ENCODE measurements at places on chromosomes 7 and 10. TPM values are rescaled to one million over a fixed set of nuclear protein-coding genes. Genes with fewer than 3 reads are reported as not detected.
A peak's percentile ranks its signal among the peaks of the same experiment; 100 is the strongest.

DNA sequence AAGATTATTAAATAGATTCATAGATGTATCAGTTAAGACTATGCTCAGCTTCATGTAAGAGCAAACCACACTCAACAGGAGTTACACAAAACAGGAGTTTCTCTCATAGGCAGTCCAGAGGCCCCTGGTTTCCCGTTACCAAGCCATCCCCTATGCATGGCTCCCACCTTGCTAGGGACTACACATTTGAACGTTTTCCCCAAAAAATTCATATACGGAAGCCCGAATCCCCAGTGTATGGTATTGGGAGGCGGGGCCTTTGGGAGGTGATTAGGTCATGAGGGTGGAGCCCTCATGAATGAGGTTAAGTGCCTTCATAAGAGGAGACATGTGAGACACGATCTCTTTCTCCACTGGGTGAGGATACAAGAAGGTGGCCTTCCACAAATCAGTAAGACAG, 29.1 kb downstream of the RSU1 start:
- no peak overlapping the region for H3K27ac ChIP-seq
- H3K36me3 ChIP-seq = no peaks in the 10 kb centered on the region
- no peak for DNase-seq
- no peak overlapping the region for H3K4me3 ChIP-seq
- no peaks in the 10 kb centered on the region for H3K4me1 ChIP-seq
- no peaks in the 10 kb centered on the region for H3K27me3 ChIP-seq

DNA sequence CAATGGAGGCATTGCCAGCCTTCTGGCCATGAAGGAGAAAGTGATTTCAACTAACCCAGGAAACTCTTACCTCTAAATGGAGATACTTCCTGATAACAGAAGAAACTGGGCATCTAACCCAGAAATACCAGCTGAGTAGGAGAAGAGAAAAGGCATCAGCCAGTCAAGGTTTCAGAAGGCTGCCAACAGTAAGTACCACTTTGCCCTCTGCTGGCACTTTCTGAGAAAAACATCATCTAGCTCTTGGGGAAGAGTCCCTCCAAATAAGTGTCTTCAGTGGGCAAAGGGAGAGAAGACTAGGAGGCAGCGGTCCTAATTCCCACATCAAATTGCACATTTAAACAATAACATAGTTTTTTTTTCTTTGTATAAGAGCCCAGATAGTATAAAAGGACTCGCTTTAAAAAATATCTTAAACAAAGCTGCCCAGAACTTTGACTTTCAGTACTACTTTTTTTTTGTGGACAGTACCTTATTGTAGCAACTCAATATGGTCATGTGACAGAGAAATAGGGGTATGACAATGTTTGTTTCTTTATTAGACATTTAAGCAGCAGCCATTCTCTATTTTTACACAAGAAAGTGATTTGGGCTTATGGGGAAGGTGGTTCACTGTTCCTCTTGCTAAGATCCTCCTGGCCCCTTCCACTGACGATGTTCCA, 157.3 kb downstream of the CTTNBP2 start:
- no peak overlapping the region for H3K4me3 ChIP-seq
- H3K4me1 ChIP-seq = no peaks in the 10 kb centered on the region
- H3K27me3 ChIP-seq = no peaks in the 10 kb centered on the region
- H3K27ac ChIP-seq = peak overlapping the region; percentile 23
- H3K36me3 ChIP-seq = no peaks in the 10 kb centered on the region
- peak; percentile 78 for DNase-seq

DNA sequence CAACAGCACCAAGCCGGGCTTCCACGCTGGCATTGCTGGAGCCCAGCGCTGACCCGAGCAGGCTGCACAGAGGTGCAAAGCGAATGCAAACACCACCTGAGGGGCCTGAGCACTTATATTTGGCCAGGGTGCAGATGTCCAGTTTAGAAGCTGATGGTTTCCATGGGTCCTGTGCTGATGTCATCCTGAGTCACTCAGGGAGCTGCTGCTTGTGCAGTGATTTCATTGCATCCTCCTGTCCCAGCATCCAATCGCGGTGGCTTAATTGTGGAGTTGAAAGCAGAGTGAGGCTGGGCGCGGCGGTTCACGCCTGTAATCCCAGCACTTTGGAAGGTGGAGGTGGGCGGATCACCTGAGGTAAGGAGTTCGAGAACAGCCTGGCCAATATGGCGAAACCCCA, 410.2 kb upstream of the KLF6 start:
- H3K27me3 ChIP-seq = no peaks in the 10 kb centered on the region
- H3K36me3 ChIP-seq = no peaks in the 10 kb centered on the region
- H3K4me1 ChIP-seq = peaks cover 6% of the 10 kb centered on the region

DNA sequence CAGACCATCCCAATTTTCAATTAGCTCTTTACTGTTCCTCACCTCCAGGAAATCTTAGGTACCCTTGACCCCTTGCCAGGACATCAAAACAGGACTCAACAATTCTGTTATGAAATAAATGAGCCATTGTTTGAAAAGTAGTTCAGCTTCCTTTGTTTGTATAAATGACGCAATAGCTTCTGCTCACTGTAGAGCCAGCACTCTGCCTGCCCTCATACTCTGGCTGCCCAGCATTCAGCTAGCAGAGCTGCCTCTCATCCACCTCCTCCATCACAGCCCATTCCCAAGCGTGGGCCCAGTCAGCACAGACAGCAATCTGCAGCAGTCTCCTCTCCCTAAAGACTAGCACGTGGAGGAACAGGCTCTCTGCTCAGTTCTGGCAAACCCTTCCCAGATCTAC, 478.6 kb downstream of the GRID1 start:
- H3K4me3 ChIP-seq = no peak overlapping the region
- no peaks in the 10 kb centered on the region for H3K4me1 ChIP-seq
- no peak for DNase-seq
- H3K27ac ChIP-seq = no peak overlapping the region

DNA sequence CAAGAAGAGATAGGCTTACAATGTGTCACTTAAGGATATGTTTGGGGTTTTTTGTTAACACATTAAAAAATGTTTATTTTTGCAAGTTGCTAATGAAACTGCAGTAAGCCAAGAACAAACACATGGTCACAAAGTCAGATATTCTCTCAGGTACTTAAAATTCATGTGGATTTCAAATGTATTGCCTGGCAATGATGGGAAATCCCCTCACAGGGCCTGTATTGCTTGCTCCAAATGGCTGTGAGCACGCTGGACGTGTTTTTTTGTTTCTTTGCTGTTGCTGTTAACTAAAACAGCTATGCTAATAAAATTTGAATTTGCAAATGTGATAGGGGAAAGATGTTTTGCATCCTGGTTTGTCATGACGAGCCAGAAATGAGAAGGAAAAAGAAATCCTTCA, 3.8 kb upstream of the CELF2 start:
- DNase-seq = no peak

GRCh38 chr10:45581582-45582385, 90.8 kb downstream of the ZFAND4 start:
- no peak overlapping the region for H3K27ac ChIP-seq
- H3K4me1 ChIP-seq = peaks cover 4% of the 10 kb centered on the region
- DNase-seq = no peak
- no peak overlapping the region for H3K4me3 ChIP-seq

Gene ARL4A
- total RNA-seq = 64.0 TPM

Gene NODAL
- not detected for total RNA-seq

Measured in hepatocyte (in vitro differentiated cells).